ENCODE measurements at places on chromosomes 5 and 9.

DNA sequence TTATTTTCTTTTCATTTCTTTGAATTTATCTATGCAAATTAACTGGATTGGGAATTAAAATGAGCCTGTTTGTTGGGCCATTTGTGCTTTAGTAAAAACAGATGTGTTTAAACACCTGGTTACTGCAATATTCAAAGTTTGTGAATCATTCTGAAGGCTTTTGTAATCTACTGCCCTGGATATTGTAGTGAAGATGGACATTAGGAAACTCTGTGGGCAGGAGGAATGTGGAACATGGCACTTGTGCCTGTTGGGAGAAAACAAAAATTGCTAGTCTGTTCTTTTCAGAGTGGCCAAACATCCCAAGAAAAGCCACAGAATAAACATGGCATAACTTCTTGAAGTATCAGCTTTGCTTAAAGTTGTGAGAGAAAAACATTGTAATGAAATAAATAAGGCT, 40.8 kb downstream of the CHSY3 start:
- peak; percentile 56 for DNase-seq

GRCh38 chr5:128276537-128277216, 193.1 kb downstream of the SLC12A2 start:
- no peak for DNase-seq

- no peak for DNase-seq
Measured at GRCh38 chr5:31372124-31372523, 159.8 kb downstream of the DROSHA start.

DNA sequence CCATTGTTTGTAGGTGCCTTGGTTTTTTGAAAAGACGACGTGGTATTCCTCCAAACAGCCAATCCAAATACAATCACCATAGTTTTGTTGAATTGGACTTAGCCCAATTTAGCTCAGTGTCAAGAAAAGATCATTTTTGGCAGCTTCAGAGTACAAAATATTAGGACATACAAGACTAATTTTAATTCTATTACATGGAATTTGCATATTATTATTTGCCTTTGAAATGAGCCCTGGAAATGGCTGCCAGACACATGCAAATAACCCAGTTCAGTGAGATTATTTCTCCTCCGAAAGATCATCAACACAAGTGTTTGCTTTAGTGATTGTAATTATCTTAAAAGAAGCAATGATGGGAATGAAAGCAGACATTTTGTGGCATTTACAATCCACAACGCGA, 89.3 kb downstream of the PLK2 start:
- no peak for DNase-seq

GRCh38 chr9:129197978-129198318, 19.9 kb upstream of the IER5L start:
- DNase-seq = no peak

GRCh38 chr5:89929834-89930233, 479.7 kb downstream of the CETN3 start:
- DNase-seq = no peak

DNA sequence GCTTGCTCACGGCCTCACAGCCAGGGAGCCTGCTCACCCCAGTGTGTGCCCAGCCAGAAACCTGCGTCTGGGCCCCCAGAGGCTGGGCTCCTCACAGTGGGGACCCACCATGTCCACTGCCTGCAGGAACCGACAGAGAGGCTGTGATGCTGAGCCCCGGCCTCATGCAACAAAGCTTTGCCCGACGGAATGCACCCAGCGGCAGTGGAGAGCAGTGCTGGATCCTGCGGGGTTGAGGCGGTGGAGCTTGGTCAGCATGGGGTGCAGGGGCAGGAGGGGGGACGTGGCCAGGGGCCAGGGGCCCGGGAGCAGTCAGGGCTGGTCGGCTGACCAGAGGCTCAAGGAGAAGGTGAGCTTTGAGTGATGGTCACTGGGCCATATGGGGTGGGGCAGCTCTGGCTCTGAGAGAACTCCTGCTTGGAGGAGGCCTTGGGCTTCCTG, 7.7 kb upstream of the CEP72 start:
- no peak for DNase-seq

DNA sequence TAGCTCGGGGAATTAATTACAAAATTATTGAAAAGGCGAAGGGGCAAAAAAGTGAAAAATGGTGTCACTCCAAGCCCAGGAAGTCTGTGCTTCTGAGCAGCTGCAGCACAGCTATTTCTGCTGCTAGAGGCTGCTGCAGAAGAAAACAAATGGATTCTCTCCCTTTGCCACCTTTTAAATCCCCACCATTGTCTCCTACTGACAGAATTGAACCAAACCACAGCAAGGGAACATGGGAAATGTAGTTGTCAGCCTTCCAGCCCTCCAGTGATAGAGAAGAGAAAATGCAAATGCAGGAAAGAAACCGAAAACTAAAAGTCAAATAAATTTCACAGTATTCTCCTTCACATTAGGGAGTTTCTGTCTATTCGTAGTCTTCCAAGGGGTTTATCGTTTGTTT, 33.4 kb upstream of the CDC42SE2 start:
- no peak for DNase-seq

DNA sequence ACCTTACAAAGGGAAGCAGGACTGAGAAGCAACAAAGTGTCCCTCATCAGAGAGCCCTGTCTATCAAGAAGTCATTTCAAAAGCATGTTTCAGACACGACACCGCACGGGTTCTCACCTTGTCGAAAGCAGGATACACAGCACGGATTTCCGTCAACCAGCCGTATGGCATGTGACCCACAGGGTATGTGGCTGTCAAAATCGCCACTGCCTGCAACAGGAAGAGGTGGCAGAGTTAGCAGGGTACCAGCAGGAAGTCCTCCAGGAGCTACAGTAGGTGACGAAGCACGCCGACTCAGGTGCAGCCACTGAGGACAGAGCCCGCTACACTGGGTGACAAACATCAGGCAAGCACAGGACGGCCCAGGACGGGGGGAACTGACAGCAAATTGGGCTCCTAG, 81.2 kb downstream of the OTULIN start:
- no peak for DNase-seq

DNA sequence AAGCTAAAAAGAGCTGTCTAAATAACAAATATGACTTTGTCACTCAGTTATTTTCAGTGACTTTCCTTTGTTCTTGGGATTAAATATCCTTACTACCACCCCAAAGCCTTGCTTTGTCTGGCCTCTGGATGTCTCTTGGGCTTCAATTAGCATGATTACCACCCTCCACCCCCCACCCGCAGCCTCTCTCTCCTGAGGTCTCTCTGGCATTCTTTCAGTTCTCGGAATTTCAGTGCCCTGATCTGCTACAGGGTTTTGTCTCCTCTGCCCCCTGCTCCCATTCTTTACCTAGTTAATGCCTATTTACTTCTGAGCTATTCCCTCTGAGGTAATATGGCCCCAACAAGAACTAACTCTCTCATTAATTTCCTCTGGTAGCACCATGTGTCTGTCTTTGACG, 376.4 kb downstream of the DEPDC1B start:
- no peak for DNase-seq

- DNase-seq = no peak
Measured at GRCh38 chr5:172266676-172267092, 16.9 kb downstream of the UBTD2 start.

GRCh38 chr5:119614838-119615237, 14.5 kb upstream of the FAM170A start:
- no peak for DNase-seq

GRCh38 chr5:175561085-175561484, 82.7 kb downstream of the SFXN1 start:
- no peak for DNase-seq

DNA sequence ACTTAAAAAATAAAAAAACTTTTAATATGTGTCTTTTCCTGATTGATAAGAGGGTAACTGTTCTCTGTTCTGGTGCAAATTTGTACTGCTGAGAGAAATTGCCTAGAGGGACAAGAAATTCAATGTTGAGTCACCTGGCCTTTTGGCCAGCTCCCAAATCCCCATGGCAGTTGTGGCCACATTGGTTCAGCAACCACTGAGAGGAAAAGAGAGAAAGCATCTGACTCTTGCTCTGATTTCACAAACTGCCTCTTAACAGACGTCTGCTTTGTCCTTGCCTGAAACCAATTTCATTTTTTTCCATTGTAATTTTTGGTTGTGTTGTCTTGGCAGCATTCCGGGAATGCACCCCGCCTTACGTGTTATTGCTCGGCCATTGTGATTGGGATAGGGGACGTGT, 42.4 kb downstream of the NTRK2 start:
- no peak for DNase-seq

DNA sequence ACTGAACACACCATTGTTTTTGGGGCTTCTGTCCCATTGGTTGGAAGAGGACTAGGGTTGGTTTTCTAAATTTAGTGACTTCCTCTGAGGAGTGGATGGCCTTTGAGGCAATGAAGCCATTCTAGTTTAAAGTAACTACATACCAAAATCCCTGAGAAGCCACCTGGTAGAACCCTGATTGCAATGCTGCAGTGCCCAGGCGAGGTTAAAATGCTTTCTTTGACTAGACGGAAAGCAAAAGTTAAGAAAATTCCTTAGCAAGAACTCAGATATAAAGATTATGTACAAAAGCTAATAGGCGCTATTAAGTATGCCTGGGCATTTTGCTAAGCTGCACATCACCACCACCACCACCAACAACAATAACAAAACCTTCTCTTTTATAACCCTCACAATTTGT, 20.6 kb downstream of the GLRX start:
- DNase-seq = no peak

DNA sequence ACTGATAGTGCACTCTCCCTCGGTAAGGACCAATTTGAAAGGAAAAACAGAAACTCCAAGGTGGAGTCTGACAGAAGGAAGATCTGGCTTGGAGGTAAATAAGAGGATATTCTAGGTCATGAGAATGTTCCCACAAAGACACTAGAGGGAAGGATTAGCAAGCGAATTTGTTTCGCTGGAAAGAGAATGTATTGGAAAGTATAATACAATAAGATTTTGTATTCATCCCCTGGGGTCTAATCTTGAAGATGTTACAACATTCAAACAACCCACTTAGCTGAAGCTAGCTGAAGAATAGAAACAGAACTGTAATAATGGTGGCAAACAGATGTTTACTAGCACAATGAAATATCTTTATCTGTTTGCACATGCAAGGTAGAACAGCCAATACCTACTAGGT, 158.7 kb downstream of the GNAQ start:
- no peak for DNase-seq

- no peak for DNase-seq
Measured at GRCh38 chr9:72332351-72332750, 32.7 kb downstream of the ZFAND5 start.

DNA sequence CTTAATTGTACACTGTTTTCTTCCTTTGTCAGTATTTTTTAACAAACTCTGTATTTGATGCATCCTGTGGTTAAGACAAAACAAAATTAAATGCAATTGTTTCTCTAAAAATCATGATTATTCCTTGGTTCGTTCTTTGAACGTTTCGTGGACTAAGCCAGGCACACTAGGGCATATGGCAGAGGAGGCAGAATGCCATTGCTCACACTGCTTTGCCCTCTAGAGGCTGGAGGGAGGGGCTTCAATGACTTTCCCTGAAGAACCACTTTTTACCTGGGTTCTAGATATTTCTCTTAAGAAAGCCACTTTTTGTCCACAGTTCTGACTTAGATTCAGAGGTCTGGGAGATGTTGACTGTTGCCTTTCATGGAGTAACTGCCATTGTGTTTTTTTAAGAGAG, 236.2 kb upstream of the ADAMTSL1 start:
- DNase-seq = no peak

GRCh38 chr5:329121-329735, 7.7 kb downstream of the AHRR start:
- DNase-seq = no peak

DNA sequence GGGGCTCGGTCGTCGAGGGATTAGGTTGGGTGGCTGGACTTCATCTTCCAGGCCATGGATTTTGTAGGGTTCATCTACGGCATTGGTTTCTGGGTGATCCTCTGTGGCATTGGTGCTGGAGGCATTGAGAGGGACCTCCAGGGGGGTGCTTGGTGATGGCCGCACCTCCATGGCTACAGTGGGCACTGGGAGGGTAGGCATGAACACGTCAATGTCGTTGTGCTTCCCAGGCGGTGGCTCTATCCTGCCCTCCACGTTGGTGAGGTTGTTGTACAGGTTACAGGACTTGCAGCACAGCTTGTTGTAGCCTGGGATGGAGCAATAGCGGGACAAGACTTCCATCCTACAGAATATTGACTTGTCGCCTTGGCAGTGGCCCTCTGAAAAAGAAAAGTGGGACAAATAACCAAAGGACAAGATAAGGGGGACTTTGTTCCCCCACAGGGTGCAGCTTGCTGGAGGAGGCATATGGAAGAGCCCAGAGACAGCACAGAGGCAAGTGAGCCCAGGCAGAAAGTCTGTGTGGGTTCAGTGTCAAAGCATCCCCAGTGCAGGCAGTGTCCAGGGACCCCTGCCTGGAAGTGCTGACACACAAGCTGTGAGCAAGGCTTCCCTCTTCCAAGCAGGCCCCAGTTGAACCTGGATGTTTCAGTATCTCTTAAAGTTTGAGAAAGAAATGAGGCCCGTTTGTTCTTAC, 53.9 kb downstream of the ZNF354C start:
- DNase-seq = no peak

- no peak for DNase-seq
Measured at GRCh38 chr9:35628389-35628991, 10.3 kb upstream of the CD72 start.

DNA sequence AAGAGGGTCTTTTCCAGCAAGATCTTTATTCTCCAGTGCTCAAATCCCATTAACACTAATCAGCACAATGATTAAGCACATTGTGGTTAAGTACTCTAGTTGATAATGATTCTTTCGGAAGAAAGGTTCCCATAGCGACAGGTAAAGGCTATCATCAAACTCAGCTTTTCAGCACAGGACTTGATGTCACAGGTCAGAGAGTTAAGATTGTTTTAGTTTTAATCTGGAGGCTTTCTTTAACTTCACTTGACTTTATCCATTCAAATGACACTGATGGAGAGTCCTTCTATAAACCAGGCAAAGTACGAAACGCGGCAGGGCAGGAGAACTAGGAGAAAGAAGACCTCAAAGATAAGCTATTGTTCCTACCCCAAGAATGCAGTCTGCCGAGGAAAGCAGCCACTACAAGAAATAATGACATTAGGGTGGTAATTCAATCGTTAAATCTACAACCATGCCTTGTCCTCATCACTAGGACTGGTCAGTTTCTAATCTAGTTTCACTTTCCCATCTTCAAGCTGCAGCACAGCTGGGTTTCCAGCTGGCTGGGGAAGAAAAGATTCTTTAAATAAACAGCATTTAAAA, 4.6 kb downstream of the NRG2 start:
- no peak for DNase-seq

DNA sequence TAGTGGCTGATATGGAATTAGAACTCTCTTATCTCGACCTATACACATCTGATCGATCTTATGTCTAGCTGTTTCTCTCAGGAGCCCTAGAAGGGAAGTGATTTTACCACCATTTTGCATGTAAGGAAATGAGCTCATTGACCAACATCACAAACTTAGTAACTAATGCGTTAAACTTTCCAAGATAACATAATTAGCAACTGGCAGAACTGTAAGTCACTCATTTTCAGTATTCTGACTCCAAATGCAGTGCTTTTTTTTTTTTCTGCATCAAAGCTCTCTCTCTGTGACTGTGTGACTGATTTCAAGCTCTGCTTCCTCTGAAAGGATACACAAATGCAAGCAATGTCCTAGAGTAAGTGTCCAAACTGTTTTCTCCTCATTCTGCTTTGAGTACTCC, 68.1 kb upstream of the FBXL7 start:
- no peak for DNase-seq

Data from AG09319 (cell line).